ENCODE measurements at places on chromosomes 11 and 22.
A peak's percentile ranks its signal among the peaks of the same experiment; 100 is the strongest.

- no peak for DNase-seq
Observed at GRCh38 chr11:111026241-111026640, 219.3 kb upstream of the POU2AF2 start.

DNA sequence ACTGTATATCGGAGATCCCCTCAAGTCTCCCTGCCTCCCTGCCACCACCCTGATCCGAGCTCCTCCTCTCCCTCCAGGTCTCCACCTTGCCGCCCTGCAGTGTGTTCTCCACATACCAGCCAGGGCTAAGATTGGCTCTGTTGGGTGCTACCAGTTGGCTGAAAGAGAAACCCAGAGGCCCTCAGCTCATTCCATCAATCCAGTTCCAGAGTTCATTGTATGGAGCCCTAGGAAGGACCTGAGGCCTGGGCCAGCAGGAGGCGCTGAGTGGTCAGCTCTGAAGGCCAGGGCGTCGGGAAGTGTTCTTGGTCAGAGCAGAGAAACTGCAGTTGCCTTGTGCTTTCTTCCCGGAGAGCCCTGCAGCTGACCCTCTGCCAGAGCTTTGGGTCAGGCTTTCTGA is 2.2 kb upstream of the TOP3B start:
- DNase-seq = peak; percentile 4

DNA sequence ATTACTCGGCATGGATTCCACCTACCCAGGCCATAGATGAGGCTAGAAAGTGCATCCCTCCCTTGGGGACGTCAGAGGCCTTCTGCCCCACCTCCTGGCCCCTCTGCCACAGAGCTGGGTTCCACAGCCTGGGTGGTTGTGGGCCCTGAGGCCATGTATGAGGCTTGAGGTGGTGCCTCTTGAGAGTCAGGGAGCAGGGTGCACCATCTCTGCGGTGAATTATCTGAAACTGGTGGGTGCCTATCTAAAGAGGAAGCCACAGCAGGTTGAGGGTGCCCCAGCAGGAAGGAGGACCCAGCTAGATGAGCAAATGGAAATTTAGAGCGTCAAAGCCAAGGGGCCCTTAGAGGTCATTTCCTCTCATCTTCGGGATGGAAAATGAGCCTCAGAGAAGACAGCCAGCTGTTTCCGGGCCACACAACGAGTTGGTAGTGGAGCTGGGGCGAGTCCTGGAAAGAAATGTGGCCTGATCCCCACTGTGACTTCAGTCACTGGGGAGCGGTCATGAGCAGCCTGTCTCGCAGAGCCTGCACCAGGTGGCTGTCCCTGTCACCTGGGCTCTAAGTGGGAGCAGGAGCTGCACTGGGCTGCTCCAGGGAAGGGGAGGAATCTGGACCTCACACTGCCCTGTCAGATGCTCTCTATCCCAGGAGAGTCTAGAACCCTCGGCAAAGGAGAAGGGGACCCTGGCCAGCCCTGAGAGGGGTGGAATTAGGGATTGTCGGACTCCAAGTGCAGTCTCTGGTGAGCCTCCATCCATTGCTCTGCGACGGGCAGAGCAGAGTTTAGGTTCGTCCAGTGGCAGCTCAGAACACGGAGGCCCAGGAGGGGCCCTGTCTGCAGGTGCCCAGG is 7.3 kb downstream of the ADORA2A start:
- DNase-seq = no peak

- DNase-seq = no peak
Observed at GRCh38 chr22:50010676-50011446, 1.7 kb downstream of the IL17REL start.

DNA sequence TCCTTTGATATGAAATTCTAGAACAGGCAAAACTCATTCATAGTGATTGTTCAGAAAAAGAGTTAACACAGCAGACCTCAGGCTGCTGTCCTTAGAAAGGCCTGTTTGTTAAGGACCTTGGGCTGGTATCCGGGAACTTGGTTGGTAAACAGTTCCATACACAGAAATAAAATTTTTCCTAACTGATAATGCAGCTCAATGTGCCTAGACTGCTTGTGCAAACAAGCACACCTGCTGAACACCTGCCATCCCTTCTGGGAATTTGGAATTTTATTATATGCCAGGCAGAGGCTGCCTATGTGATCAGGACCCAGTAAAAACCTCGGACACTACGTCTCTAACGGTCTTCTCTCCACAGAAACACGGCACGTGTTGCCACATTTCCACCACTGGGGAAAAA is 11.5 kb downstream of the THAP12 start:
- no peak for DNase-seq

DNA sequence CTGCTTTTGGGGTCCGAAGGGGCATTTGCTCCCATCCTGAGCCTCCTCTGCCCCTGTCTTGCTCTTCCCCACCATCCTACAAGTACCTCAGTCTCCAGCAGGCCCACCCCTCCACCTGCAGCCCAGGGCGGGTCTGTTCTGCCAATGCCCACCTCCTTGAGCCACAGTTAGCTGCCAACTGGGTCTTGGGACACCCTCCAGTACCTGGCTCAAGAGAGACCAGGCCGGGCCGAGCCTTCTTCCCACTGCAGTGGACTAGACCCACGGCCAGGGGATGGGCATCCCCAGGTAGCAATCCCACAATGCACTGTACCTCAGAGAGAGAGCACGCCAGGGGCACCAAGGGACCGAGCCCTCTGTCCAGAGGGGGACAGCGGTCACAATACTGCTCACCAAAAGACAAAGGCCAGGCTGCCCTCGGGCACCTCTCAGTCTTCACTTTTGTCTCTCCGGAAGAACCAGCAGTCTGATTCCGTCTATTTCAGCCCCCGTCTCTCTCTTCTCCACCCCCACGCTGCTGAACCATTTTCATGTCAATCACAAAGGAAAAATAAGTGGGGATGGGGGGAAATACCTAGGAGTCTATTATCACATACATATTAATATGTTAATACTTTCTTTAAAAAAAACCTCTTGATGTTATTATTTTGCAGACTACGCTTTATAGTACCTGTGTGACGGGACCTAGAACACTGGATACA is 51.7 kb downstream of the SYT13 start:
- no peak for DNase-seq

DNA sequence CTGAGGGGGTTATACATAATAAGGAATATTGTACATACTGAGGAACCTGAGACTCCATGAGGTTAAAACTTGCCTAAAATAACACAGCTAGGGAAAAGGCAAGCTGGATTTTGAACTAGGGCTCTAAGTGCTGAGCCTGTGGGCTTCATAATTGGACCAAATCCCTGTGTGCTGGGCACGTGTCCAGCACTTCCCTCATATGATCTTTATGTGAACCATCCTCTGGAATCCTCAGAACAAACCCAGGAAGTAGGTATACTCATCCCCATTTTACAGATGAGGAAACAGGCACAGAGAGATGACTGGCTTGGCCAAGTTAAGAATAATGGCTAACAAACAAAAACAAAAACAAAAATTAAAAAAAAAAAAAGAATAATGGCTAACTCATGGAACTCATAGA is 14.9 kb downstream of the RTN4RL2 start:
- DNase-seq = peak; percentile 40

DNA sequence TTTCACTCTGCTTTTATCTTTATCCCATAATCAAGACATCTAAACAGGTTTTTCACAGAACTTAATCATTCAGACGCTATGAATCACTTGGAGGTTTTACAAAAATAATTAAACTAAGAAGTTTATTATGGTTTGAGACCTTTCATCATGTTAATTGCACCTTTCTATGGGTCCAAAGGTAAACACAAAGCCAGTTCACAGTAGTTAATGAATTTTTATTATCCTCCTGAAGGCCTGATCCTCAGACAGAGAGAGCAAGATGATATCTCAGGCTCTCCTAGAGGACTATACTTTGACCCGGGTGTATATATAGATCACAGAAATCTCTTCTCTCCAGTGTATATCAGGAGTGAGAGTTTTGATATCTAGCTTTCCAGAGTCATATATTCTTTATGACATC is 1044.3 kb upstream of the RAG2 start:
- DNase-seq = no peak

DNA sequence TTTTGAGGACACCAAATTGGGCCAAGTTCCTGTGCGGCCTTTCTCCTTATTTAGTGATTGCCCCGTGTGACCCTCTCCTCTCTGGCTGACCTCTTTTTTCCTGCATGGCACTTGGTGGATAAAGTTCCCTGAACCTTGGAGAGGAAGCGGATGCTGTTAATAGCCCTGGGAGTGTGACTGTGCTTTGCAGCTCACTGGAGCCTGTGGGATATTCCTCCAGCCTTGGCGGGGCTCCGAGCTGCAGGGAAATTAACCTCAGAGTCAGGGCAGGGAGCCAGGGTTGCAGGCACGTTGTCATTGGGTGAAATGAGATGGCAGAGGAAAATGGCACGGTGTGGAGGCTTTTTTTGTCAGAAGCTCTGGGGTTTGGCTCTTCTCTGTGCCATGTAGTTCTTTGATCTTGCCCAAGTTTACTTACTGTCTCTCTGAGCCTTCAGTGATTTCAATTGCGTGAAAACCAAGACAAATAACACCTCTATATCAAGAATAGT is 965 bp downstream of the OR9Q1 start:
- DNase-seq = peak; percentile 19

- no peak for DNase-seq
Observed at GRCh38 chr11:10498022-10498400, 42.9 kb downstream of the AMPD3 start.

- no peak for DNase-seq
Observed at GRCh38 chr22:23089633-23090456, 19.5 kb downstream of the GNAZ start.

DNA sequence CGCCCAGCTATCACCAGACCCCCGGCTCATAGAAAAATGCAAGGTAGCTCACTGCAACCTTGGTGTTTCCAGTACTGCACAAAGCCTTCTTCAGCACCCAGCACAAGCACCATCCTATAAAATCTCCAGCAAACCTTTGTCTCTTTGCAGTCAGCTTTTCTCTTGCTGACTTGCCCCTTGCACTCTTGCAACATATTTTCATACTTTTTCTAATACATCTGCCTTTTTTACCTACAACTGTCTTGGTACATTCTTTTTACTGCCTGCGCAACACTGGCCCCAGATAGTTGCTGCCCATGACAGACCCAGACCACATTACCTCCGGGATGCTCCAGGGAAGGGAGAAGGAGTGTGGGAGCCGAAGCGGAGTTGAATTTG is 142.4 kb downstream of the MPPED1 start:
- no peak for DNase-seq

GRCh38 chr11:6638429-6638828 is 17.2 kb downstream of the DCHS1 start:
- no peak for DNase-seq

GRCh38 chr11:77470504-77470903 is 3.4 kb downstream of the PAK1 start:
- no peak for DNase-seq

GRCh38 chr11:28860893-28861292 is 752.7 kb downstream of the METTL15 start:
- peak; percentile 69 for DNase-seq

- no peak for DNase-seq
Observed at GRCh38 chr11:14323118-14323676, 35.8 kb downstream of the RRAS2 start.

- no peak for DNase-seq
Observed at GRCh38 chr11:77372726-77373125, 71.2 kb upstream of the GDPD4 start.

DNA sequence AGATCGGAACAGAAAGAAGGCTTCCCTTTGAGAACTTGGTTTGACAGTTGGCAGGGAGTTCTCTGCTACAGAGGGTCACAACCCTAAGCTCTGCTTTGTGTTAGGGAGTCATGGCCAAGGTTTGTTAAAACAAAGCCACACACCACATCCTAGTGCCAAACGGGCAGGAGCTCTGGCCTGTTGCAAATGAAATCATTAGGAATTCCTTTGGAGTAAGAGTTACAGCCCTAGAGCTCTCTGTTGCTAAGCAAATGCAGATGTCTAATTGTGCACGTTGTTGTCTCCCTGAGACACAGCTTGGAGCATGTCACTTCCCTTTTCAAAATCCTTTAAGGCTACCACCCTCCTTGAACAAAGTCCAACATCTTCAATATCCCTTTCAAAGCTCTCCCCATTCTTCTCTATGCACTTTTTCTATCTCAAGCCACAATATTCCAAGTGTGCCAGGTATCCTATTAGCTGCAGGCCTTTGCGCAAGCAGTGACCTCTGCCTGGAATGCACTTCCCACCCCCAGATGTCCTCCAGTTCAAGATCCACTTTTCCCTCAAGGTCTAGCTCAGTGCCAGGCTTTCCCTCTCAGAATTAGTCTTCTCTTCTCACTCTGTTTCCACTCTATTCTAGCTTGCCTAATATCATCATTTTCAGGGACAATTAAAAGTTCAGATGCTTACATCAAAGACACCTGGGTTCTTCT is 253.7 kb upstream of the POU2AF2 start:
- peak; percentile 65 for DNase-seq

DNA sequence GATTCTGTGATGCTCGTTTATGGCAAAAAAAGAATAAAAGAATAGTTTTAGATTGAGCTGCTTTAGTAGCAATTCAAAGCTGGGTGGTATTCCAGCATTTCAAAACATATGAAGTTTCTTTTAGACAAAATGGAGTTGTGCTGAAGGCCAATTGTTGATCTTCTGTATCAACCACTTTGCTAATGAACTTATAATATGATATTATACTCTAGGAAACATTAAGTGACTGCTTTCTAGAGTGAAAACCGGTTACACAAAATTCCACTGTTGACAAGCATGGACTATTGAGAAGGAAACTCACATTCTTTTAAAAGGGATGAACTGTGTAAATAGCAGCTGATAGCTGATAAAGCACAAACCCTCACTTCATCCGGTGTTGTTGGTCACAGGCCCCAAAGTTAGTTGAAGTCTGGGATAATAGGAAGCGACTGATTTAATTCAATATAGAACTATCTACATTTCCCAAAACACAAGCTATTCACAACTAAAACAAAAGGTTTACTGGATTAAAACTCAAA is 255.1 kb downstream of the CADM1 start:
- no peak for DNase-seq

DNA sequence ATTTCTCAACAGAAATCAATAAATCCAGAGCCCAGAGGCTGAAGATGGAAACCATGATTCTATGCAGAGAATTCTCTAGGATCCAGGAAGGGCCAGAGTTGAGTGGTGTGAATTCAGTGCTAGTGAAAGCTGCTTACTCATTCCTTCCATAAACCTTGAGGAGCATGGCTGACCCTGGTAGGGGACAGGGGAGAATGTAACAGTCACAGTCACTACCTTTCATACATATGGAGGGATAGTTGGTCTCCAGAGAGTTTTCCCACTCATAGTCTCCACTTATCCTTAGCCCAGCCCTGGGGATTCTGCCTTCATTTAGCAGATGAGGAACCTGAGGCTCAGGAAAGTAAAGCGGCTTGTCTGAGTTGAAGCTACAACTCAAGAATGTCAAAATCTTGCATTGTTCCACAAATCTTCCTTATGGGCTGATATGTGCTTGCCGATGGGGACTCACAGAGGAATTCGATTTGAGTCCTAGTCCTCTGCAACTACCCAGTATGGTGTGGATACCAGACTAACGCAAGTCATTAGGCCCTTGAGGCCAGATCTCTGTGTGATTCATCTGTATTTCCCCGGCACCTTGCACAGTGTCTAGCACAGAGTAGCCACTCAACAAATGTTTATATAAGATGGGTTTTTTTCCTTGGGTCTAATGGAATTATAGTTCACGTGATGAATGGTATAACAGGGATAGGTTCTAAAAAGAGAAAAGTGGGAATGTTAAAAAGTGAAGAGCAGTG is 3.7 kb upstream of the ANAPC15 start:
- no peak for DNase-seq

All from fibroblast of skin of right biceps (primary cell).